Endothelial cell (in vitro differentiated cells): ENCODE measurements at places on chromosomes 5 and 9.

GRCh38 chr5:143964919-143965318 lies 153.0 kb downstream of the HMHB1 start:
- H3K36me3 ChIP-seq: no peaks in the 10 kb centered on the region
- peaks cover 8% of the 10 kb centered on the region for H3K4me1 ChIP-seq
- H3K4me3 ChIP-seq: no peak overlapping the region
- DNase-seq: no peak
- no peaks in the 10 kb centered on the region for H3K27me3 ChIP-seq

DNA sequence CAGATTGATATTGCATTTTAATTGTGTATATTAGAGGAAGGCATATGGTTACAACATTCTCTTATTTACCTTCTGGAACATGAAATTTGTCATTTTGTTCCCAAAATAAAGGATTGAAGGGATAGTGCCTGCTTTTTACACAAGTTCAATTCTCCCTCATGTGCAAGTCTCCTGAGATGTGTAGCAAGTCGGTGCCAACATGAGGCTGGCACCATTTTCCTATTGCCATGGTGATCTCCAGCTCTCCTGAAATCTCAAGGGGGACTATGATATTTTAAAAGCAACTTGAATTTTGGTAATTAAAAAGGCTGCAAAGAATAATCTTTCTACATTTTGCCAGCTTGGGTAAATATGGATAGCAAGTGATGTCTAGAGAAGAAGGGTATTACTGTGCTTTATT lies 693.3 kb upstream of the WWC1 start:
- H3K4me1 ChIP-seq: peaks cover 8% of the 10 kb centered on the region
- H3K4me3 ChIP-seq: no peak overlapping the region
- peaks cover 2% of the 10 kb centered on the region for H3K27me3 ChIP-seq
- no peaks in the 10 kb centered on the region for H3K36me3 ChIP-seq
- no peak for DNase-seq

DNA sequence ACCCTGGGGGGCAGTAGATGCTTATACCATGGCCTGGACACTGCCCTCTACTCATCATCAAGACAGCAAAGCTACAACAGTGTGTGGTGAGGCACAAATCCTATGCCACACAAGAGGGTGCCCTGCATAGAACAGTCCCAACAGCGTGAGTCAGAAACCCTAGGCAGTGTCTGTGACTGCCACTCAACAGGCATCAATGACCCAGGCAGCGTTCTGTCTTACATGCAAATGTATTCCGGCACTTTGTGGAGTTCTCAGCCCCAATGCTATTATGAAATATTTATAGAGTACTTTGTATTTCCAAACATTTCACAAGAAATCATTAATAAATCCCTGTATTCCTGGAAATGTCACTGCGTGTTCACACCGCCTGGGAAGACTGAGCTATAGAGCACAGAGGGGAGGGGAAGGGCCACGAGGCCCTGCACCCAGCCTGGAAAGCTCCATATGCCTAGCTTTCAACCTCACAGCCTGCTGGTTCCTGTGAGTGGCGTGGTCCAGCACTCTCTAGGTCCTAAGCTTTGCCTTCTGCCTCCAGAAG lies 77.7 kb downstream of the NIPSNAP3B start:
- no peak overlapping the region for H3K27ac ChIP-seq
- DNase-seq: no peak
- H3K4me3 ChIP-seq: no peak overlapping the region
- peaks cover 29% of the 10 kb centered on the region for H3K4me1 ChIP-seq

GRCh38 chr5:151223447-151224264 lies at the start of gene CCDC69:
TSS of gene CCDC69 (minus strand) at chr5:151224092. CDS start at chr5:151223970, 122 bp downstream.
- H3K27ac ChIP-seq: no peak within 1 kb of the TSS
- DNase-seq: peak; percentile 79
- no peak within 1 kb of the TSS for H3K4me3 ChIP-seq
- no peaks in the 10 kb centered on the region for H3K36me3 ChIP-seq

- H3K4me1 ChIP-seq: peaks cover 14% of the 10 kb centered on the region
- H3K27ac ChIP-seq: peak within 1 kb of the TSS; percentile 97
- peak; percentile 92 for DNase-seq
- H3K4me3 ChIP-seq: peak within 1 kb of the TSS; percentile 95
Observed at GRCh38 chr9:26955921-26956859, at the start of gene IFT74. TSS of gene IFT74 (plus strand) at chr9:26956412. CDS start at chr9:26961968, 5,556 bp downstream.

DNA sequence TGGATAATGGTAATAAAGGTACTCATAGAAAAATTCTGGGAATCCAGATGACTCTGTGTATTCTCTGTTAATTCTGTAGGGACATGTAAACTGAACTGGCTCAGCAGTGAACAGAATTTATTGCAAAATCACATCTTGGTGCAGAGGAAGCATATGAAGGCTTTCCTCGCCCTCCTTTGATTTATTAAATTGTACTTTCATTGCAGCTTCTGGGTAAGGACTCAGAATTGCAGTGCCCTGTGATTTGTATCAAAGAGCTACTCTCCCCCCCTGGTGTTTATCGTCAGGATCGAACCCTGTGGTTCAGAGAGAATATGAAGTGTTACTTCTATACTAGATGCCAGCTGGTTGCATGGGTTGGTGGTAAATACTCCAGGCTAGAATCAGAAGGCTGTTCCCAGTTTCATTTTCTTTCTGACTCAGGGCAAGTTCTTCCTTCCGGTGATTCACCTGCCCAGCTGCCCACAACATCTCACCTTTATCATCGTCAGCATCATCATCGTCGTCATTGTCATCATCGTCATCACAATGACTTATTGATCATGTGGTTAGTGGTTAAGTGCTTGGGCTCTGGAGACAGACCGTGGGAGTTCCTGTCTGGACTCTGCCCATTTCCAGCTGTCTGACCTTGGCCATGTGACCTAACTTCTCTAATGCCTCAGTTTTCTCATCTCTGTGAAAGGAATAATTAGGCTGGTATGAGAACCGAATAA lies 238.8 kb downstream of the ARHGAP26 start:
- peaks cover 5% of the 10 kb centered on the region for H3K27me3 ChIP-seq
- peaks cover 15% of the 10 kb centered on the region for H3K4me1 ChIP-seq
- H3K27ac ChIP-seq: no peak overlapping the region

DNA sequence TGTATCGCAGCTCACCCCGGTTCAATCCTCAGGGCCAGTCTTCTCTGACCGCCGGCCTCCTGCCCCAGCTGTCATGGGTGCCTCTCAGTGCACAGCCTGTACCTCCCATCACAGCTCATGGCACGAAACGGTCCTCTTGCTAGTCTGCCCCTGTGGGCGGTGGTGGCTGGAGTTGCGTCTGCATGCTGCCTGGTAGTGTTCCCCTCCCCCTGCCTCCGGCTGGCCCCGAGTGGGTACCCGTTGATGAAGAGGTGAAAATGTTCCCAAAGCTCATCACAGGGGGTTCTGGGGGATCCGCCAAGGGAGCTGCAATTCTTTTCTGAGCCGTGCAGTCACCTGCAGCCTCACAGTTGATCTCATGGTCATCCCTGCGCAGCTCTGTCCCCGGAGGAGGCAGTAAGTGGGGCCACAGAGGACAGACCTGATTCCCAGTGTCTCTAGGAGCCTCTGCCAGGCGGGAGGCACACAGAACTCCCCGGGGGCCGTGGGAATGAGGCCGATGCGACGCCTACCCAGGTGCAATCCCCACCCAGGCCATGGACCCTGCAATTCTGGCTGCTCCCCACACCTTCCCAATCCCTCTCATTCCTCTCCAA lies 34.7 kb upstream of the FIBCD1 start:
- peaks cover 5% of the 10 kb centered on the region for H3K36me3 ChIP-seq
- no peak overlapping the region for H3K27ac ChIP-seq
- no peak for DNase-seq
- peaks cover 10% of the 10 kb centered on the region for H3K4me1 ChIP-seq

DNA sequence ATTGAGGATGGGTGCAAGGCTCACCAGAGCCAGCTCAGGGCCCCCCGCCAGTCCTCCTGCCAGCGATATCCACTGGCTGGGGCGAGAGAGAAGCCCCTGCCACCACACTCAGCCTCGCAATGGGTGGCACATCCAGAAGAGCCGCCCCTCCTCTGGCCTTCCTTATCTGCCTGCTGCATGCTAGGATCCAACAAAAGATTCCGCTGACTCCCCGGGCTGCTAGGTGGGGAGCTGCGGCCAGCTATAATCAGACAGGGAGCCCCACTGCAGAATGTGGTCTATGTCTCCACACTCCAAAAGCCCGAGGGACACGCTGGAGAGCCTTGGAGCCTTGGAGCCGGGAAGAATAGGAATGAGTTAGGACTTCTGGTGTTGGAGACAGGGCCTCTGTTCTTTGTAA lies 32.8 kb downstream of the COL23A1 start:
- peaks cover 5% of the 10 kb centered on the region for H3K27me3 ChIP-seq
- H3K4me1 ChIP-seq: peaks cover 29% of the 10 kb centered on the region
- no peak overlapping the region for H3K27ac ChIP-seq
- DNase-seq: no peak
- no peak overlapping the region for H3K4me3 ChIP-seq

- no peaks in the 10 kb centered on the region for H3K36me3 ChIP-seq
- H3K4me3 ChIP-seq: no peak overlapping the region
- peaks cover 1% of the 10 kb centered on the region for H3K27me3 ChIP-seq
- no peak overlapping the region for H3K27ac ChIP-seq
- DNase-seq: no peak
- H3K4me1 ChIP-seq: peaks cover 3% of the 10 kb centered on the region
Observed at GRCh38 chr5:160445132-160445531, 23.5 kb downstream of the PTTG1 start.

DNA sequence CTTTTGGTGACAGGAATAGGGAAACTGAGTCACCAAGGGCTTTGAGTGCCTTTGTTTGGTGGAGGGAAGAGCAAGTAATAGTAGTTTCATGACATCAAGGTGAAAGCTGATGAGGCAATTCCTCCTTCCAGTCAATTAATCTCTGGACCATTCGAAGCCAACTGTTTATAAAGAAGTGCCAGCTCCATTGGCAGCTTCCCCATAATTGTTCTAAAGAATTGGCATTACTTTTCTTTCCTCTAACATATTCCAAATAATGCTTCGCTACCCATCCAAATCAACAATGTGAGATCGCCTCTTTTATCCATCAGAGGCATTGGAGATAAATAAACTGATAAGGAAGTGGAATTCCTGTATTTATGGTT lies 132.4 kb downstream of the NPR3 start:
- no peaks in the 10 kb centered on the region for H3K4me1 ChIP-seq
- DNase-seq: no peak
- no peaks in the 10 kb centered on the region for H3K36me3 ChIP-seq

- peak overlapping the region; percentile 89 for H3K27ac ChIP-seq
- peaks cover under 1% of the 10 kb centered on the region for H3K4me1 ChIP-seq
- H3K4me3 ChIP-seq: no peak overlapping the region
- no peaks in the 10 kb centered on the region for H3K36me3 ChIP-seq
- DNase-seq: peak; percentile 43
- H3K27me3 ChIP-seq: peaks cover 4% of the 10 kb centered on the region
Observed at GRCh38 chr9:84266087-84266561, 74.4 kb downstream of the SLC28A3 start.

- no peaks in the 10 kb centered on the region for H3K4me1 ChIP-seq
- DNase-seq: no peak
- no peaks in the 10 kb centered on the region for H3K27me3 ChIP-seq
- no peak overlapping the region for H3K27ac ChIP-seq
- no peaks in the 10 kb centered on the region for H3K36me3 ChIP-seq
- H3K4me3 ChIP-seq: no peak overlapping the region
Observed at GRCh38 chr5:78671609-78672008, 23.0 kb upstream of the LHFPL2 start.

DNA sequence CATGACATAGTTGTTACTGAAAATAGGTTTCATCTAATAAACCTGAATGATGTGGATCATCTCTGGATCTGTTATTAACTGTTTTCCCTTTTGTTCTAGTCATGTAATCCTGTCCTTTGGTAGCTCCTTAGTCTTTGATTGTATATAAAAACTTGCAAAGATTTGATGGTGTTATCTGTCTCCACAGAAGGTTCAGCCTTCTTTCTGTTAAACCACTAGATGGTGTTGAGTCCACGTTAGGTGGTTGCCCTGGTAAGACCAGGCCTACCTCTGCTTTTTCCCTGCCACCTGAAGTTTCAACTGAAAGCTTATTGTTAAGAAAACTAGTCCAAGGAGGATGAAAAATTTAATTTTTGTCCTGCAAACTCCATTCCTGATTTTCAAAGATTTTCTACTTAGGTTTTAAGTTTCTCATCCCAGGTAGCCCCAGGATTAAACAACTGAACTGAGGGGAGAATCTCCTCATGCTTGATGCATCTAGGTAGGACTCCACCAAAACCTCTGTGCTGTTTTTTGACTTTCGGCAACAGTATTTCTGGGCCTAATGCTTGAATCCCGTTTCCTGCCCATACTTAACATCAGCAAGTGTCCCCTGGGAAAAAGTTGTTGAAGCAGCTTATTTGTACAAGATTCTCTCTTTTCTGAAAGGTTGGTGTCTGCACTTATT lies 68.5 kb downstream of the RICTOR start:
- H3K27ac ChIP-seq: peak overlapping the region; percentile 59
- H3K4me1 ChIP-seq: peaks cover 15% of the 10 kb centered on the region
- no peak overlapping the region for H3K4me3 ChIP-seq

GRCh38 chr5:66904189-66904588 lies 292.4 kb downstream of the CD180 start:
- H3K27ac ChIP-seq: peak overlapping the region; percentile 58
- H3K4me3 ChIP-seq: no peak overlapping the region
- H3K4me1 ChIP-seq: peaks cover 20% of the 10 kb centered on the region
- peaks cover 16% of the 10 kb centered on the region for H3K36me3 ChIP-seq

DNA sequence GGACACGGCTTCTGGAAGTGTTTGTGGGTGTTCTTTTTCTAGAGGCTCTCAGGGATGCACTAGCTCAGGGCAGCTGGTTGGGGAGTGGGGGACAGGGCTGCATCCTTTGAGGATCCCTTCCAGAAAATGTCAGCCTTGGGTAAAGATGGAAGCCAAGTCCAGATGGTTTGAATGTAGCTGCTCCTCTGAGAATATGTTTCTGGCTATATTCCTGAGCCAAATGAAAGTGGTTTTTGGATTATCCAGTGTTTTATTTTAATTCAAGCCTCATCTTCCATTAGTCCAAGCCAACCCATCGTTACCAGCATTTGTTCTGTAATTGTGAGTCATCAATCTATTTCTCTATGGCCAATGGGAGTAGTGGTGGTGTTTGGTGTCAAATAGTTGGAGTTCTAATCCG lies 70.4 kb downstream of the SPRY4 start:
- no peaks in the 10 kb centered on the region for H3K36me3 ChIP-seq
- H3K27ac ChIP-seq: no peak overlapping the region
- no peak for DNase-seq
- H3K4me1 ChIP-seq: peaks cover 11% of the 10 kb centered on the region
- H3K4me3 ChIP-seq: no peak overlapping the region
- H3K27me3 ChIP-seq: no peaks in the 10 kb centered on the region

DNA sequence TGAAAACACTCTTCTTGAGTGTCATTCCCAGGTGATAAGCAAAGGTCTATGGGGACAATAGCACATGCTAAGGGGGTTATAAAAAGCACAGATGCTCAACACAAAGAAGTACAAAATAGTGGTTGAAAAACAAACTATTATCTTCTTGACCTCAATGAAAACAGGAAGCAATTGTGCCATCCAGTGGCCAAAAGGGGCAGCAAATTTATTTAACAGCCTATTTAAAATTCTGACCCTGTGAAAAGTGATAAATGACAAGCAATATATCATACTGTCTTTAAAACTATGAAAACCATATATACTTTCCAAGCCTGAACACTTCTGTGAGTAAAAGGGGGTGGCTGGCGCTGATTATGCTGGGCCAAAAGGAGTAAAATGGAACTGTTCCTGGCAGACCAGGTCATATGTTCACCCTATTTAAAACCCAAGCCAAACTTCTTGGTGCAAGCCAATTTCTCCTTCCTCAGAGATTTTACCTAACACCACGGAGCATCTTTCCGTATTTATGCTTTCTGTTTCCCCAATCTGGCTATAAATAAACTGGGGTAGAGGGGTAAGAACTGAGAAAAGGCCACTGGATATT lies 29.7 kb downstream of the TEX10 start:
- H3K36me3 ChIP-seq: peaks cover 3% of the 10 kb centered on the region
- no peak overlapping the region for H3K4me3 ChIP-seq
- peak; percentile 30 for DNase-seq

GRCh38 chr9:134287591-134288491 lies 38.4 kb upstream of the RXRA start:
- no peaks in the 10 kb centered on the region for H3K4me1 ChIP-seq
- H3K27ac ChIP-seq: no peak overlapping the region
- DNase-seq: no peak
- H3K36me3 ChIP-seq: no peaks in the 10 kb centered on the region
